ENCODE measurements at places on chromosomes 5 and 9.

DNA sequence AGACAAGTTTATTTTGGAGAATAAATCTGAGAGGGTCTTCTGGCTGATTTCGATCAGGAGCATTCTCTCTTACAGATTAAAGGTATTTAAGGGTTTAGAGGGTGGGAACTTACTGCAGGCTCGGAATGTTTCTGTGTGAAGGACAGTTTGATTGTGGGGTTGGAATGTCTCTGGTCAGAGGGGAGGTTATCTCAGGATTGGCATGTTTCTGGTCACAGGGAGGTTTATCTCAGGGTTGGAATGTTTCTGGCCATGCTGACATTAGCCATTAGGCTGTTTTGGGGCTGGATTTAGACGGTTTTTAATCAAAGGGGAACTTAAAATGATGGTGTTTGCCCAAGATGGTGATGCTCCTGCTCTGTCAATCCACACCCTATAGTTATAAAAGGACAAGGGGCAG lies 95.2 kb downstream of the SLCO4C1 start:
- DNase-seq = no peak

DNA sequence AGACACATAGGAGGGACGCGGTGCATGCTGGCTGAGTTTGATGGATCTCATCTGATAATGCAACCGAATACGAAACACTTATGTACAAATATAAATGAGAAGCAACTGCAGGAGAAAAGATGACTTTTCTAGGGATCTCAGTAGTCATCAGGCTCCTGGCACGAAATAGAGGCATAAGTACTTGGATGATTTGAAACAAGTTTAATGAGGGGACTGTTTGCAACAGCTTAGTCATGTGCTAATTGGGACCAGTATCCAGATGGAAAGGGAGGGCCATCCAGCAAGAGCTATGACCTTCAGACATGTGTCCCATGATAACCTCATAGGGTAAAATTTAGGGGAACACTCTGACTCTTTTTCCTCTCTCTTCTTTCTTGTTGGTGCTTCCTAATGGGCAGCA lies 123.0 kb downstream of the EGFLAM start:
- DNase-seq = no peak

GRCh38 chr5:79002374-79002773 lies 17.3 kb upstream of the ARSB start:
- DNase-seq = no peak

GRCh38 chr9:120343416-120343815 lies 236.6 kb downstream of the CDK5RAP2 start:
- DNase-seq = no peak

DNA sequence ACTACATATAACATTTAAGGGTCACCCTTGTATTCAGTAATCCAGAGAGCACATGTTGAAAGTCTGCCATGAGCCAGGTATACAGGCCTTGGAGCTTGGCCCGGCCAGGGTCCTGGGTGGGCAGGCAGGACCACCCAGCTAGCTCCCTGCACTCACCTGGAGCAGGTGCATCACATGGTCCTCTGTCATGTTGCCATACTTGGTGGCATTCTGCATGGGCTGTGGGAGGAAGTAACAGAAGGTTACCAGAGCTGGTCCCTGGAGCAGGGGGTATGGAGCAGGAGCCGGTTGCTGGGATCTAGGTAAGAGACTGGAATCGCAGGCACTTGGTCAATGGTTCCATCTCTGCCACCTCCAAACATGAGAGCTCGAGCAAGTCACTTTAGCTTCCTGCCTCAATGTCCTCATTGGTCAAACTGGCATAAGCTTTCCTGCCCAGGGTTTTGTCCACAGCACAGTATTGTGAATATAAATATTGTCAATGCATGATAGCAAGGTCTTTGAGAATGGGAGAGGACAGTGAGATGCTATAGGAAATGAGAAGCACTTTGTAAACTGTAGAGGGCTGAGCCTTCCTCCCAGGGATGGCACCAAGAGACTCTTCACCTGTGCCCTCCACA lies 6.5 kb downstream of the CD74 start:
- no peak for DNase-seq

DNA sequence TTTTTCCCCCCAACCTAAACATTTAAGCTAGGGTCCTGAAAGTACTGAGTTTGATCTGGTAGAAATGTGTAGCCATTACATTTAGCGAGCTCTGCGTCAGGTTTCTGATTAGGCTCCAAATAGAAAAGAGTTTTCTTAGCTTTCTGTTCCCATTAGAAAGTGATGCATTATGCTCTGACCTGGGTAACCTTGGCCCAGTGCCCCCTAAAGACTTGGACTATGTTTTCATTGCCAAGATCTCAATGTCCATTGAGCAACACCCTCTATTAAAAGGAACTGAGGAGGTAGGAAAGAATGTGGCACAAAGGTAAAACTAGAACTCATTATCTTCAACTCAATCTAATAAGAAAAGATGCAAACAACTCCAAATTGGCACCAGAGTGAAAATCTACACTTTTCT lies 358.9 kb upstream of the PCSK5 start:
- no peak for DNase-seq

DNA sequence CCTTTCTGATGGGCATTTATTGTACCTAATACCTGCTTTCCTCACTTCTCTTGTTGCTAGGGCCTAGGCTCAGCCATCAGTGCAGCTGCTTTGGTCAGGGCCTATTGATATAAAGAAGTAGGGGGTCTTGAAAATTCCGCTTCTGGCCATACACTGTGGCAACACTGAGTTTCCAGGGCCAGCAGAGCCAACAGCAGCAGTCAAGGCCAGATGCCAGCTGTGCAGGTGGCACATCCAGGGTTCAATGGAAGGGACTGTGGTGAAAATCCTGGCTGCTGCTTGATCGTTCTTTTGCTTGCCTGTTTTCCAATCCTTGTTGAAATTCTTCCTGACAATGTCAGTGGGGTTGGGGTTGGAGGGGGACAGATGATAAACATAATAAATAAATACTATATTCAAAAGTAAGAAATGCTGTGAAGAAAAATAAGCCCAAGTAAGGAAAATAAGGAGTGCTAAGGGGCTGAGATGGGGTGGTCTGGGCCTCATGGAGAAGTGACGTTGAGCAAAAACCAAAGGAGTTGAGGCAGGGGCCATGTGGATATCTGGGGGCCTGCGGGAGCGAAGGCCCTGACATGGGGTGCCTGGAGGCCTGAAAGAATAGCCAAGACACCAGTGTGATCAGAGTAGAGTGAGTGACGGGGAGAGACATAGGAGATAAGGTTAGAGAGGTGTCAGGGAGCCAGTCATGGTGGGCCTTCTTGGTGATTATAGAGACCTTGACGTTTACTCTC lies 91.0 kb upstream of the ALDH1B1 start:
- no peak for DNase-seq

DNA sequence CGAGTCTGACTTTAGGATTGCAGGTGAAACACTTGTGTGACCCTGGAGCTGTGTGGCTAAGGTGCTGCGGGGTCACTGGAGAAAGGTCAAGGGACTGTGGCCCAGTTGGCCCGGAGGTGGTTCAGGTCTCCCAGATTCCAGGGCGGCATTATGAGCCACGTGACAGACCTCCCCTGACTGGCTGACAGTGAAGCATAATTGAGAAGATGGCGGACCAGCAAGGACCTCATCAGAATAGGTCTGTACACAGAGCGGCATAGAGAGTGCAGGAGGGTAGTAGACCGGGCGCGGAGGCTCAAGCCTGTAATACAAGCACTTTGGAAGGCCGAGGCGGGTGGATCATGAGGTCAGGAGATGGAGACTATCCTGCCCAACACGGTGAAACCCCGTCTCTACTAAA lies 815 bp upstream of the ODF2 start:
- DNase-seq = no peak

DNA sequence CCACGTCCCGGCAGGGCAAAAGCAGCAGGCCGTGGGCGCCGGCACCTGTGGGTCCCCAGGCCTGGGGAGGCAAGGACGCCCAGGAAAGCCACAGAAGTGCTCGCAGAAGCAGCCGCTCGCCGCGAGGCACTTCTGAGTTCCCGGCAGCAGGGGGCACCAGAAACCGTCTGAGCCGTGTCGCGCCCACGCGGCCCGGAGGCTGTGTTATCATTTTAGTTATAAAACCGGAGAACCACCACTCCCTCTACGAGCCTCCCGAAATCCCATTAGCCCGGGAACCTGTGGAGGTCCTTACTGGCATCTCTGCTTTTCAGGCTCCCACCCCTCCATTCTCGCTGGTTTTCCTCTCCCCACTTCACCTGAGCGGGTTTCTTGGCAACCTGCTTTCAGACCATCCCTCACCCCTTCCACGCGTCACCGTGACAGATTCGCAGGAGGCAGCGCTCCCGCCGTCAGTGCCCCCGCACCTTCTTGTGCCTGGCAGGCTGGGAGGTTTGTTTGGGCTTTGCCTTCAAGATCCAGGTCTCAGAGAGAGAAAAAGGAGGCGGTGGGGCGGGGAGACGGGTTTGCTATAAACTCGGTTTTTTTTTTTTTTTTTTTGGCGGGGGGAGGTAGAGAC lies 2.3 kb downstream of the GDNF start:
- peak; percentile 77 for DNase-seq

GRCh38 chr5:135615581-135616260 lies 36.9 kb upstream of the CXCL14 start:
- DNase-seq = no peak

- no peak for DNase-seq
Measured at GRCh38 chr9:71767163-71767775, 1.0 kb downstream of the CEMIP2 start.

GRCh38 chr5:168193493-168194250 lies 97.8 kb upstream of the WWC1 start:
- no peak for DNase-seq

- DNase-seq = no peak
Measured at GRCh38 chr5:62650197-62650596, 71.6 kb downstream of the LRRC70 start.

Measured in GM06990 (cell line).